ENCODE measurements at places on chromosomes 2 and 18.

- no peak for DNase-seq
Measured at GRCh38 chr2:197710424-197711042, 5.4 kb downstream of the MARS2 start.

GRCh38 chr2:180158961-180159360, 151.9 kb upstream of the CWC22 start:
- no peak for DNase-seq

DNA sequence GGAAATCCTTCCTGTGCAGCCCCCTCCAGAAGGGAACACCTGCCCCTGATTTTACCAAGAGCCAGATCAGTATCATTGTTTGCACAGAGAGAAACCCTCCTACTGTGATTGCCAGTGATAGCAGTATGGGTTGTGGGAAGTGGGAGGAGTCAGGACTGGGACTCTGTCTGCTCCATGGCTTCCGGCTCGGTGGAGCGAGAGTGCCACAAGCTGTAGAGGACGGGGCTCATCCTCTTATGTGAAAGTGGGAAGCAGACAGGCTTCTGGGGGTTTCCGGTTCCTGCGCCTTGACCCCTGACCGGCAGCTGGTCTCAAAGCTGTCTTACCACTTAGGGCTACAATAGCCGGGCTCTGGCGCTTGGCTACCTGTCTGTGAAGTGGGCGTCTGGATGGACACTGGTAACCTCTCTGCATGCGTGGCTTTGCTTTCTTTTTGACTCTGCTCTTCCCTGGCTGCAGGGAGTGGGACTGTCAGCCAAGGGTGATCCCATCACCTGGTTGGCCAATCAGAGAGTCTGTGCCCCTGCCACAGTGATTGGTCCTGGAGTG, 79.7 kb downstream of the BCL2L11 start:
- no peak for DNase-seq

GRCh38 chr2:191666732-191667131, 11.2 kb upstream of the NABP1 start:
- DNase-seq = no peak
